T-helper 22 cell (primary cell): ENCODE measurements at places on chromosomes 5 and 9.

GRCh38 chr5:147452165-147452811 is 57.6 kb downstream of the DPYSL3 start:
- DNase-seq, result no peak

DNA sequence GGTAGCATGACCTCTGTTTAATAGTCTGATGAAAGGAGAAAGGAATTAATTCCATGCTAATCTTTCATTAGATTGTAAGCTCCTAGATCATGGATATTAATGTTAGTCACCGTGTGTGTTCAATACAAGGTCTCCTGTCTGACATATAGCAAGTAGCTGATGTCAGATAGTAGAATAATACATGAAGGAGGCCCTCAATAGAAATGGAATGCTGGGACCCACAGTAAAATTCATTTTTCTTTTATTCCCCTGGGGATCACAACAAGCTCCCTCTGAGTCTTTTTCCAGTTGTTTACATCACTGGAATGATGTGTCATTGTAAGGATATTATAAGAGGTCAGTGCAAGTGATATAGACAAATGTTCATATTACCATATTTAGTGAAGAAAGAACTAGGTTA is 240.3 kb upstream of the TRPC7 start:
- no peak for DNase-seq

DNA sequence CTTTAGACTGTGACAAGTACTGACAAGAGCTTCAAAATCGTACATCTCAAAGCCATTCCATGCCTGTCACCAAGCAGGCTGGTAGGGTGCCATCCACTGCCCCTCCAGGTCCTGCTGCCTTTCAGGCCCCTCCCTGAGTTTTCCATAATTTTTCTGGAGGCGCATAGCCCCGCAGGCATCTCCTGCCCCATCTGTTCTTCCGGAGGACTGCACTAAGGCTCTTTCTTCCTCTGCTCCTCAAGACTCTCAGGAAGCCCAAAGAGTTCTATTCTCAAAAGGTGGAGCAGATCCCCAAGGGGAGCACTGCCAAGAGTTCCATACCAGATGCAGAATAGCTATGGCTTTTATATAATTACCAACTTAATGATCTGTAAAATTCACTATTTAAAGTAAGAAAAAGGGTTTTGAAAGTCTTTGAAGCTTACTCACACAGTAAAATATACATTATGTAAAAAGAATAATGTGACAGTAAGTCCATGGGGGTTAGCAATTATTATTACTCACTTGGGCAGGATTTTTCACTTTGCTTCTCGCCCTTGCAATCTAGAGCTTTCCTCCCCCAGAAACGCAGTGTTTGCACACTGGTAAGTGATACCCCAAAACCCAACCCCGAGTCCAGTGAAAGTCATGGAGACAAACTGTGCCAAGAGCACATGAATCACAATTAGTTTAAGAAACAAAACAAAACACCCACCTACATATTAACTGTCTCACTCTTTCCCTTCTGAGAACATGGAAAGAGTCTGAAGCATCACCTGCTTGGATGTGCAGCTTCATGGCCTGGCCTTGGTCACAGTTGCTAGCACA is 114.1 kb upstream of the DAPK1 start:
- no peak for DNase-seq

DNA sequence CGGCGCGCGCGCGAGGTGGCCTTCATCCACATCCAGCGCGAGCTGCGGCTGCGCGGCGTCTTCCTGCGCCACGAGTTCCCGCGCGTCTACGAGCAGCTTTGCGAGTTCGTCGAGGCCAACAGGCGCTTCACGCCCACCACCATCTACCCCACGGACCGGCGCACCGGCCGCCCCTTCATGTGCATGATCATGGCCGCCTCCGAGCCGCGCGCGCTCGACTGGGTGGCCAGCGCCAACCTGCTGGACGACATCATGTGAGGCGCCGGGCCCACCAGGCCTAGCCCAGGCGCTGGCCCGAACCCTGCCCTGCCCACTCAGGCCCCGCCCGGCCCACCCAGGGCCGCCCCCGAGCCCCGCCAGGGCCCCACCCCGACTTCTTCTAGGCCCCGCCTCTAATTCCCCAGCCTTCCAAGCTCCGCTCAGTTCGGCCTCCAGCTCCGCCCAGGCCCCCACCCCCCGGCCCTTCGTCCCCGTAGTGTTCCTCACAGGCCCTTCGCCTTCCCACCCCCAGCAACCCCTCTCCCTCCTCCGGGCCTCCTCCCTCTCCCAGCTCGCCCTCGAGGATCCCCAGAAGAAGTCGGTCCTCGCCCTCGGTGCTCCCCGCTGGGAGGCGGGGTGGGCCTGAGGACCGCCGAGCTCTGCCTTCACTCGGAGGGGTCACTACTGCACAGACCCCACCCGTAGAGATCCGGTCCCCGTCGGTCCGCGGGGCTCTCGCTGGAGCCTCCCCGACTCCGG is 2.0 kb upstream of the PHPT1 start:
- DNase-seq, result no peak

- DNase-seq, result no peak
Measured at GRCh38 chr9:131724683-131725082, 15.2 kb downstream of the RAPGEF1 start.

GRCh38 chr9:135230817-135231520 is 143.5 kb downstream of the OLFM1 start:
- DNase-seq, result no peak

DNA sequence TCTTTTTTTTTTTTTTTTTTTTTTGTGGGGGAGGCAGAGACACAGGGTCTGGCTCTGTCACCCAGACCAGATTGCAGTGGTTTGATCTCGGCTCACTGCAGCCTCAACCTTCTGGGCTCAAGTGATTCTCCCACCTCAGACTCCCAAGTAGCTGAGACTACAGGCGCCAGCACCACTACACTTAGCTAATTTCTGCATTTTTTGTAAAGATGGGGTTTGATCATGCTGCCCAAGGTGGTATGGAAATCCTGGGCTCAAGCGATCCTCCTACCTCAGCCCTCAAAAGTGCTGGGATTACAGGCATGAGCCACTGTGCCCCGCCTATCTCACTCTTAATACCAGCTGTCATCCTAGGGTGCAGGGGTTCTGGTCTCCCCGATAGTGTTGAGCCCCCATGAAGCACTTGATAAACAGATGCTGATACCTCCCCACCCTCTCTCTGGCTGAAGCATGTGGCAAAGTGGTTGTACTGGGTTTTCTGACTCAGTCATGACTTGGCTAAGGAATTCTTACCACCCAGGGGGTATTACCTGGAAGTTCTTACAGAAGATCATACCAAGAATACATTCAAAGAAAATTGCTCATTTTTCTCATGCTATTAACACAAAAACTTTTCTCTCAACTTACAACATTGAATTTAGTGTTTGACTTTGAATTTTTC is 110.2 kb upstream of the DAPK1 start:
- no peak for DNase-seq

DNA sequence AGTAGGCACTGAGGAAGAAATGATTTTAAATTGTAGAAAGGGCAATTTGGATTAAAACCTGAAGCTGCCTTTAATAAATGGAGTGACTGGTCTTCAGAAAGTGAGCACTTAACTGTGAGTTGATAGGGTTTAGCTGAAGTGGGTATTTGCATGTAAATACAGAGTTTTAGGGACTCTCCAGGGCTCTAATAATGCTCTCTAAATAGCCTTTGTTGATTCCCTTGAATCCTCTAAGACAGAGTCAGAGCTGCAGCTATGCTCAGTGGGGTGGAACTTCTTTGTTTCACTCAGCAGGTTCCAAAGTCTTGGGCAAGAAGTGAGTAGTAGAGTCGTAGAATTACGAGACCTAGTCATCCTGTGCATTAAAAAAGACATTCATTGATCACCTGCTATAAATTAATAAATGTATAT is 21.4 kb downstream of the GLRA1 start:
- no peak for DNase-seq

- no peak for DNase-seq
Measured at GRCh38 chr9:14779566-14780022, 57.1 kb upstream of the CER1 start.

DNA sequence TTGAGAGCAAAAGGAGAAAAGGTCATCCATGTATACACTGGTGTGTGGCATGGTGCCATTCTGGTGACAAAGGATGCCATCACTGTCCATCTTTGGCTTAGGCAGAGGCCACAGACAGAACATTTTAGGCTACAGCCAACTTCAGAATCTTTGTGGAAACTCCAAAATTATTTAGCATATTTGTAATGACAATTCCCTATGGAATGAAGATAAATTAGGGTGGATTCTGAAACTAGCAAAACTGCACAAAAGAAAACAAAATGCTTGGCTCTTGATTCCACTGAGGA is 92.5 kb downstream of the FBXW11 start:
- no peak for DNase-seq

GRCh38 chr9:93235300-93235960 is 51.5 kb downstream of the WNK2 start:
- no peak for DNase-seq

DNA sequence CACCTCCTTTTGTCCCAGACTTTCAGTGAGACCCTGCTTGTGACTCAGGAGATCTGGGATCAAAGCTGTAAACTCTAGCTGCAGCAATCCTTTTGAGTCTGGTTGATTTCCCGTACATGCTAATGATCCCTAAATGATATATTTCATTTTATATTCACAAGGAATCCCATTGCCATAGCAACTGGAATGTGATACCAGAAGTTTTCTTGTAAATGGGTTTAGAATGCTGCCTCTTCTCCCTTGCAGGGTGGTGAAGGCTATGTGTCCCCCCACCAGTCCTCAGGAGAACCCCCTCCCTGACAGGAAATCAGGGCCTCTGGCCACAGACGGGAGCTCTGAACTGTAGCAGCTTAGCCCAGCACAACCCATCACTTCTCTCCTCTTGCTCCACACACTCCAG is 215.0 kb downstream of the FSTL4 start:
- DNase-seq, result no peak

DNA sequence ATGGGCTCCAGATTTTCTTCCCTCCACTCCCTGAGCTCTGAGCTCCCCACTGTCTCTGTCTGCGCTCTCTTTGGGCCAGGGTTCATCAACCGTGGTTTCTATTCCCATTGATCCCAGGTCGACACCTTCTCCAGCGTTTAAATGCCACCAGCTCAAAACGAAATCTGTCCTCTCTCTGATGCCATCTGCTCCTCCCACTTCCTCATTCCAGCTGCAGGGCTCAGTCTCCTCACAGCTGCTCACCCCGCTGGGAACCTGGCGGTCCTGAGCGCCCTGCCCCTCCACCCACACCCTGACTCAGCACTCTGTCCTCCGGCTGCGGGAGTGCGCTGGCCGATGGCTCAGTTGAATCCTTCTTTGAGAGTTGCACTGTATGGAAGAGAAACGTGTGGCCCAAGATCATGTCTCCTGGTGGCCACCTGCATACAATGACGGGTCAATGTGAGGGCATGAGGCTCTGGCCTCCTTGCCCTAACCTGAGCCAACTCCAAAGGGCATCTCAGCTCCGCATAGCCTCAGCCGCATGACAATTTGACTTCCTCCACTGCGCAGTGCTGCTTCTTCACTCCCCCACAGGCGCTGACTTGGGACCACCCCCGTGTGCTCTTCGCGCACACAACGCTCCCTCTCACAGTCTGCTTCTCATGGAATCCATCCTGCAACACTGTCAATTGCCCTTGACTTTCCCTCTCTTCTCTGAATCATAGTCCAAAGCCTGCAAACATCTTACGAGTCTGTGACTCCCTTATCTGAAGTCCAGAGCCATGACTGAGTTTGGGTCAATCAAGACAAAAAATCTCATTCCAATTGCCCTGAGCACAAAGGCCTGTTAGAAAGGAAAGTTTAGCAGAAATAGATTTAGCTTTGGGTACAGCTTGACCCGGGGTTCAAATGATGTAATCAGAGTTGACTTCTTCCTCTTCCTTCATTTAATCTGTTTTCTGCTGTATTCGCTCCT is 82.4 kb downstream of the PTCH1 start:
- DNase-seq, result no peak

DNA sequence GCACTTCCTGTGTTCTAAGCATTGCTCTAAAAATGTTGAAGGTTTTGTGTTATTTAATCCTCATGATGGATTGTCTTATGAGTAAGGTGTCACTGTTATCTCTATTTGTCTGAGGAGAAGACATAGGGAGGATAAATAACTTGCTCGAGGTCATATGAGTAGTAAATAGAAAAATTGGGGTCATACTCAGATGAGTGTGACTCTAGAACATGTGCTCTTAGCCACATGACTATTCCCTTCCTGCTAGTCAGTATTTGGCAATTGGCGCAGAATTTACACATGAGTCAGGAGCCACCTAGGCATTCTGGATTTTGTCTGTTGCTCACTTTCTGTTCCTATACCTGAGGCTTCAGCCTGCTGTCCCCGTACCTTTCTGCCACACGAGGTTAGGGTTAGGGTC is 234.6 kb upstream of the CD180 start:
- DNase-seq, result no peak

DNA sequence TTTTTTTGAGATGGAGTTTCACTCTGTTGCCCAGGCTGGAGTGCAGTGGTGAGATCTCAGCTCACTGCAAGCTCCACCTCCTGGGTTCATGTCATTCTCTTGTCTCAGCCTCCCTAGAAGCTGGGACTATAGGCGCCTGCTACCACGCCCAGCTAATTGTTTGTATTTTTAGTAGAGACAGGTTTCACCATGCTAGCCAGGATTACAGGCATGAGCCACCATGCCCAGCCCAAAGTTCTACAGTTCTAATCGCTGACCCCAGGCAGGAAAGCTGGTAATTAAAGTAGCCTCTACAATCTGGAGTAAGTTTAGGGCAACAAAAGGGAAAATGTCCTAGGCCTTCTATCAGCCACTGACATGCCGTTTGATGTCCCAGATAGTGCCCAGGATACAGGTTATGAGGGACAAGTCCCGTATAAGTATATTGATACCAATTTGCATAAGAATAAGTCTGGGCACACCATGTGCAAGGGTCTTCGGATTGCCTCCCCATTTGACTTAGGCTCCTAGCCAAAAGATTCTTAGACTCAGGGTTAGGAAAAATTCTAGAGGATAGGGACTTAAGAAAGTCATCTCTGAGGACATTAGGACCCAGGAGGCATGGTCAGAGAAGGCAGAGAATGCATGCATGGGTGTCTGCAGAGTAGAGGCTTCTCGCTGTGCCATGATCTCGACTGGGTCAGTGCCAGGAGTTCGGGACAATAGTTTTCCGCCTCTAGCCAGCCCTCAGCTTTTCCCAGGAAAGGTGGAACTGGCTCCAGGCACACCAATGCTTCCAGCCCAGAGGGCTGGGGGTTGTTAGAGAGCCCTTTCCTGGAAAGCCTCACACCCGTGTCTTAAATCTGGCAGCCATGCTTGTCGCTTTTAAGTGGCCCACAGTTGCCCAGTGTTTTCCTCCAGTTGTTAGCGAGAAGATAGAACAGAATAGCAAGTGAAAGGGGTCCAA is 1111.1 kb downstream of the TAF11L14 start:
- DNase-seq, result no peak

GRCh38 chr5:82942083-82942881 is 134.9 kb downstream of the TMEM167A start:
- no peak for DNase-seq

GRCh38 chr9:132749306-132749705 is 79.0 kb downstream of the GTF3C4 start:
- DNase-seq, result no peak

GRCh38 chr5:58885260-58885659 is 302.4 kb downstream of the RAB3C start:
- DNase-seq, result no peak

- DNase-seq, result no peak
Measured at GRCh38 chr5:18159331-18159730, 525.1 kb downstream of the TAF11L14 start.

GRCh38 chr9:93620041-93620506 is 43.7 kb downstream of the PHF2 start:
- no peak for DNase-seq

- DNase-seq, result no peak
Measured at GRCh38 chr9:96242811-96243210, 59.2 kb downstream of the HSD17B3 start.
